ENCODE measurements at places on chromosomes 6 and 20.

DNA sequence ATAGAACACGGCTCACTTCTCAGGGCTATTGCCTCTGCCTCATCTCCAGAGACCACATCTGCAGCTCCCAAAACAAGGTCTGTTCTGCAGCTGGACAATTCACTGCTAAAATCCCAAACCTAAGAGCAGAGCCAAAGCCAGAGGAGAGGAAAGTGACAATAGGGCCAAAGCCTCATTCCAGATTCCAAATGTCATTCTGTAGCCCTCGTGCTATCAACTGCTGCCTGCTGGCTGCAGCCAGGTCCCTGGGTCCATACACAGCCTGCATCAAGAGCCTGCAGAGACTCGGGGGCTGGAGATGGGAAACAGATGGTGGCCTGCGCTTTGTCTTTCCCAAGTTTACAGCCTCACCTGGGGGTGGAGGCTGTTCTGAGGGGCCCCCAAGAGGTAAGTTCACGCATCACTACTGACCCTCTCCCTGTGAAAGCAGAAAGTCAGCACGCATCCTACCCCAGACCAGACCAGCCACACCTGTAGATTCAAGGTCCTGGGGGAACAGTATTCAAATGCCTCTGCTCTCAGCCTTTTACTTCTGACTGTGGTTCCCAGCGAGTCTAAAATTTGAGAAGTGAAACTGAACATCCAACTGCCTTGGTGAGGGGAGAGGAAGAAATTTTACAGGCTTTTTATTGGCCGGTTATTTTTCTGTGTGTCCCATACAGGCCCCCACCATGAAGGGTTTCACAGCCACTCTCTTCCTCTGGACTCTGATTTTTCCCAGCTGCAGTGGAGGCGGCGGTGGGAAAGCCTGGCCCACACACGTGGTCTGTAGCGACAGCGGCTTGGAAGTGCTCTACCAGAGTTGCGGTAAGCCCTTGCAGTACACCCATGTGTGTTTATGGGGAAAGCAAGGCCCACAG lies at the start of gene LY86:
Gene LY86, plus strand, starts transcription at position 657 of the 860 bp plus-strand sequence. Its CDS starts 15 bp downstream, at position 672.
- peak; percentile 9 for ATAC-seq

- ATAC-seq, result no peak
Measured at GRCh38 chr6:163437466-163437865, 22.9 kb downstream of the QKI start.

GRCh38 chr20:10565191-10565921 lies 108.4 kb downstream of the JAG1 start:
- ATAC-seq, result no peak

DNA sequence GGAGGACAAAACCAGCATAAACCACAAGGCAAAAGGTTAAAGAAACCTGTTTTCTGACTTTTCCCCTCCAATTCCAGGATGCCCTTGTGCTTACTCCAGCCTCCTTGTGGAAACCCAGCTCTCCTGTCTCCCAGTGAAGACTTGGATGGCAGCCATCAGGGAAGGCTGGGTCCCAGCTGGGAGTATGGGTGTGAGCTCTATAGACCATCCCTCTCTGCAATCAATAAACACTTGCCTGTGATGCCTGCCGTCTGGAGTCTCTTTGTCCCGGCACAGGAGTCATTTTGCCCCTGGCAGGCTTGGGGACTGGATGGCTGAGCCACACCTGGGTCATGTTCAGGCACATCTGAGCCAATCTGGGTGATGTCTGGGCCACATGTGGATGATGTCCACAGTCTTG lies 26.6 kb downstream of the BPIFB1 start:
- no peak for ATAC-seq

- no peak for ATAC-seq
Measured at GRCh38 chr20:10893321-10893720, 219.5 kb upstream of the JAG1 start.

- ATAC-seq, result no peak
Measured at GRCh38 chr6:127518710-127519468, at the start of gene MTCL3. TSS of gene MTCL3 (minus strand) at chr6:127519335.

GRCh38 chr6:135624402-135625295 lies 127.1 kb upstream of the AHI1 start:
- peak; percentile 75 for ATAC-seq

DNA sequence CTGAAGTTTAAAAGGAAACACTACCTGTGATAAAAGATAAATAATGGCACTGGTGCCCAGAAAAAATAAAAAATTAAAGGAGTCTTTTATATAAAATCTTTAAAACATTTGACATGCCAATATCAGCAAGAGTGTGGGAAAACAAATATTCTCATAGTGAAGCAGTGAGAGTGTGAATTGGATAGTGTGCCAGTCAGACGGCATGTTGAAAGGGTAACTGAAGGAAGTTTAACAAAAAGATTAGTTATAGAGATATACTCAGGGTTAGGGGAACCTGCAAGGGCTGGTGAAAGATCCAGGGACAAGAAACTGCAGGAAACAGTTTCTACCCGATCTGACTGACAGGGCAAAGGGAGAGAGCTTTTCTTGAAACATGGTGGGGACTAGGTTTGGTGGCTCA lies 22.2 kb upstream of the GMNN start:
- no peak for ATAC-seq

DNA sequence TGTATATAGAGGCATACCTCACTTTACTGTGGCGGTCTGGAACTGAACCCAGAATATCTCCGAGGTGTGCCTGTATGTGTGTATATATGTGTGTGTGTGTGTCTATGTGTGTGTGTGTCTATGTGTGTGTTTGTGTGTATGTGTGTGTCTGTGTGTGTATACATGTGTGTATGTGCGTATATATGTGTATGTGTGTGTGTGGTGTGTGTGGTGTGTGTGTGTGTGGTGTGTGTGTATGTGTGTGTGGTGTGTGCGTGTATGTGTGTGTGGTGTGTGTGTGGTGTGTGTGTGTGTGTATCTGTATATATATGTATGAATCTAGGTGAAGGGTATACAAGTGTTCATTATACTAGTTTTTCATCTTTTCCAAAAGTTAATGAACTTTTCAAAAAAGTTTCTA lies 4.2 kb upstream of the NPEPL1 start:
- no peak for ATAC-seq

- no peak for ATAC-seq
Measured at GRCh38 chr20:60863548-60863947, 388.5 kb upstream of the CDH4 start.

DNA sequence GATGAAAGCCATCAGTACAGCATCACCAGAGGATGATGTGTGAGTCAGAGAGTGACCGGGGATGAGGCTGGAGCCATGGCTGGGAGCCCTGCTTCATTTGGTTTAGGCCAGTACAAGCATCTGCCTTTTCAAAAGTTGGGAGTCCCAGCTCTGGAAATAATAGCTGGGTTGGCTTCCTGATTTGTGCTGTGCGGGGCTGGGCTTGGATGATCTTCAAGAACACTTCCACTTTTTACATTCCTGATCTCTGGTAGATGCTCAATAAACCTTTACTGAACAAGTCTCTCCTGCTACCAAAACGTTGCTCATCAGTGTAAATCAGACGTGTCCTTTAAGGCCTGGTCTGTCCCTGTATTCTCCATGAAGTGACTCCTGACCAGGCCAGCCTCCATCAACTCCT lies 44.1 kb upstream of the ADGRF4 start:
- no peak for ATAC-seq

DNA sequence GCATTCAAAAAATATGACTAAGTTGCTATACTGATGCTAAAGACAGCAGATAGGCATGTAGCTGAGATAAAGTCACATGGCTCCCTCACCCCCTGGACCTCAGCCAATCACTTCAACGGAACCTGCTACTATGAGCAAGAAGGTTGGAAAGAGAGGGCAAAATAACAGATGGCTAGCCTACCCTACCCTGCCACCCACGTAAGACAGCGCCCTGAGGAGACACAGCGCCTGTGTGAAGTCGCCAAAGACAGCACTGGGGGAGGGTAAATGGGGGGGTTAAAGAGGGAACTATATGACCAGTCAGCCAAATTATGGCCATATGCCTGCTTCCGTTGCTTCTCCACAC lies 163.2 kb downstream of the RALGAPA2 start:
- ATAC-seq, result no peak

DNA sequence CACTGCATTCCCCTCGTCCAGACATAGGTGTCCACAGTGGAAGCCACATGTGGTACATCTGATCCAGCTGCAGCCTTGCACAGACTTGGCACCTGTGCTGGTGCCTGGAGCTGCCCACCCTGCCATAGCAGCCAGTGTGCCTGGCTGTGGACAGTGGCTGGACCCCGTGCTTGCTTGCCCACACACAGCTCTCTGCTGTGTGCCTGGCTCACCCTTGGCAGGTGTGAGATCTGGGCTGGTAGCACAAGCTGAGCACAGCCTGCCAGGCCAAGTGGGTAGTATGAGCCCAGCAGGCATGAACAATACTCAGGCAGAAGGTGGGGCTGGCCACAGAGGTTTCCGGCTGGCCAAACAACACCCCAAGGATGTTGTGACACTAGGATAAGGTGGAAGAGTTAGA lies 614.4 kb downstream of the BCKDHB start:
- ATAC-seq, result no peak

DNA sequence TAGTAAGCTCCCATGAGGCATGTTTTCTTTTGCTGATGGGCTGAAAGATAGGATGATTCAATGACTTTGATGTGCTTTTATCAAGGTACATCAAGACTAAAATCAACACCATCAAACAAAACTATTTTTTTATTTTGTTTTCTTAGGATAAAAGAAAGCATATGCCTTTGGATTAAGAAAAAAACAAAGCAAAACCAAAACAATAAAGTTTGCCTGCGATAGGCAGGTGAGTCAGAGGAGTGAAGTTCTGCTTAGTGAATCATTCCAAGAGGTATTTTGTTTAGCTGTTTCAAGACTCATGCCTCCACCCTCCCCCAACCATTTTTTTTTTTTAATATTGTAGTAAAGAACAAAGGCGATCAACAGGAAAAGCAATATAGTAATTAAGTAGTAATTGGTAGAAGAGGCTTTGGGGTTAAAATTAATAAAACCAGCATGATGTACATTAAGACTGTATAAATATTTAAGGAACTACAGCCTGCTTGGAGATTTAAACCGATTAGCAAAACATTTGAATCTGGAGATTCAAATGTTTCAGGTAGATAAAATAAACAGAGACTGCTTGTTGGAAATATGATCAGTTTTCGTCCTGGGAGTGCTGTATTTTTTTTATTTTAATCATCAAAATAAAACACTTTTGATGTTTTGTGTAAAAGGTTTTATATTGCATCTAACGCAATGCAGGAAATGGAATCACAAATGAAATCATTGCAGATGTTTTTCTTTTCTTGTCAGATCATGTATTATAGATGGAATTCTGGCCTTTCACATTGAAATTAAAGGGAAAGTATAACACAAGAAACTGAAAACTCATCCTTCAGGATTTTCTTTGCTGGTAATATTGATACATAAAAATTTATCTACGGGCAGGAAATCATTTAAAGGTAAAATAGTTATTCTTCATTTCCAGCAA lies 482.3 kb upstream of the MANEA start:
- no peak for ATAC-seq

DNA sequence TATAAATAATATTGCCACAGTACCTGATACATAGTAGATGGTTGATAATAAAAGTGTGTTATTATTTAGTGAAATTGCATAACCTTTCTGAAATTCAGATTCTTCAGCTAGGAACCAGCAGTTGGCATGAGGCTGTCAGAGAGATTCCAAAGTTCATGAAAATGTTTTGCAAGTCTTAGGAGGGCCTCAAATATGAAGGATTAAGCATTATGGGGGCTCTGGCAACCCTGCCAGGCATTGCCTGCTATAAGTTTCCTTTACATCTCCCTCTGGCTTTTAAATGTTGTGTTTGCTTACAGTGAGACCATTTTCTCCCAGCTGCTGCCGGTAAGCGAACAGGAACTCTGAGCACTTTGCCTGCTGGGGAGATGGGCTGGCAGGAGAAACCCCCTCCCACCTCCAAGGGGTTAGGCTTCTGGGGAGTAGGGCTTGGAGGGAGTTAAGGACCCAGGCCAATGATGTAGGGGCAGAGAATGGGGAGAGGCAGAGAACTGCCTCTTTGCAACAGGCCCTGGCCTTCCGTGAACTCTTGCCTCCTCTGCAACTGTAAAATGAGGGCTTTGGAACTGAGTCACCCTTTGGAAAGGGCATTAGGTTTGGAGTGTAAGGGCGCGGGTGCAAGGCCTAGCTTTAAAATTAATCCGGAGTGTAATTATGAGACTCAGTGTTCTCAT lies 33.2 kb upstream of the KIF3B start:
- no peak for ATAC-seq

GRCh38 chr6:80477591-80477990 lies 371.1 kb downstream of the BCKDHB start:
- no peak for ATAC-seq

DNA sequence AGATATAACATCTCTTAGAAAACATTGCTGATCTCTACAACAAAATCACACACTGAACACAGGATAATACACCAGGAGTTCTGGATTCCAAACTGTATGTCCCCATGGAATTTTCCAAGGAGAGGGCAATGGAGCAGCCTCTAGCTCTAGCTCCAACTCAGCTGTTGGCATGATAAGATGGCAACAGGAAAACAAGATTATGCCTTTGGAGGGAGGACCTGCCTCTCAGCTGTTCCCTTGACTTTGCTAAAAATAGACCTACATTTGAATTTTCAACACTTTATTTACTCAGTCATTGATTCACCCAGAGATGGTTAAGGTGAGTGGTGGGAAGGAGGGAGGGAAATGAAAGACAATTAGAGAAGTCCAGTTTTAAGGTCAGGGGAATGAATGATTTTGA lies 246.7 kb downstream of the ALDH8A1 start:
- ATAC-seq, result no peak

DNA sequence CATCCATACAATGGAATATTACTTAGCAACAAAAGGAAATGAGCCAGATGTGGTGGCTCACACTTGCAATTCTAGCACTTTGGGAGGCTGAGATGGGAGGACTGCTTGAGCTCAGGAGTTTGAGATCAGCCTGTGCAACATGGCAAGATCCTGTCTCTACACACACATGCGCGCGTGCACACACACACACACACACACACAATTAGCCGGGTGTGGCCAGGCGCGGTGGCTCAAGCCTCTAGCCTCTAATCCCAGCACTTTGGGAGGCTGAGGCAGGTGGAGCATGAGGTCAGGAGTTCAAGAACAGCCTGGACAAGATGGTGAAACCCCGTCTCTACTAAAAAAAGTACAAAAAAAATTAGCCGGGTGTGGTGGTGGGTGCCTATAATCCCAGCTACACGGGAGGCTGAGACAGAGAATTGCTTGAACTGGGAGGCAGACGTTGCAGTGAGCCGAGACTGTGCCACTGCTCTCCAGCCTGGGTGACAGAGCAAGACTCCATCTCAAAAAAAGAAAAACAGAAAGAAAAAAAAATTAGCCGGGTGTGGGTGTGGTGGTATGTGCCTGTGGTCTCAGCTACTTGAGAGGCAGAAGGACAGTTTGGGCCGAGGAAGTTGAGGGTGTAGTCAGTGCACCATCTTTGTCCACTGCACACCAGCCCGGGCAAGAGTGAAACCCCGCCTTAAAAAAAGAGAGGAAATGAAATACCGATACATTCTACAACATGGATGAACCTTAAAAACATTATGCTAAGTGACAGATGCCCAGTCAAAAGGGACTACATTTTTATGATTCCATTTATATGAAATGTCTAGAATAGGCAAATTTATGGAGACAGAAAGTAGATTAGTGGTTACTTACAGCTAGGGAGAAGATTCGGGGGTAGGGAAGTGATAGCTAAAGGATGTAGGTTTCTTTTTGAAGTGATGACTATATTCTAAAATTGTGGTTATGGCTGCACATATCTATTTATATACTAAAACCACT lies 52.5 kb downstream of the RBL1 start:
- ATAC-seq, result peak; percentile 90
